ENCODE measurements at places on chromosomes 6 and 20. TPM values are rescaled to one million over a fixed set of nuclear protein-coding genes. Genes with fewer than 3 reads are reported as not detected.
A peak's percentile ranks its signal among the peaks of the same experiment; 100 is the strongest.

CD109 gene
- total RNA-seq, result 46.1 TPM

HLA-DPA1 gene
- 0.69 TPM for total RNA-seq

PPIL6 gene
- 2.2 TPM for total RNA-seq

LRRC73 gene
- total RNA-seq, result 2.9 TPM

C20orf141 gene
- not detected for total RNA-seq

CCDC170 gene
- total RNA-seq, result not detected

GPR63 gene
- 0.95 TPM for total RNA-seq

HMGCLL1 gene
- total RNA-seq, result not detected

ADRM1 gene
- total RNA-seq, result 194 TPM

TDRD6 gene
- not detected for total RNA-seq

DNA sequence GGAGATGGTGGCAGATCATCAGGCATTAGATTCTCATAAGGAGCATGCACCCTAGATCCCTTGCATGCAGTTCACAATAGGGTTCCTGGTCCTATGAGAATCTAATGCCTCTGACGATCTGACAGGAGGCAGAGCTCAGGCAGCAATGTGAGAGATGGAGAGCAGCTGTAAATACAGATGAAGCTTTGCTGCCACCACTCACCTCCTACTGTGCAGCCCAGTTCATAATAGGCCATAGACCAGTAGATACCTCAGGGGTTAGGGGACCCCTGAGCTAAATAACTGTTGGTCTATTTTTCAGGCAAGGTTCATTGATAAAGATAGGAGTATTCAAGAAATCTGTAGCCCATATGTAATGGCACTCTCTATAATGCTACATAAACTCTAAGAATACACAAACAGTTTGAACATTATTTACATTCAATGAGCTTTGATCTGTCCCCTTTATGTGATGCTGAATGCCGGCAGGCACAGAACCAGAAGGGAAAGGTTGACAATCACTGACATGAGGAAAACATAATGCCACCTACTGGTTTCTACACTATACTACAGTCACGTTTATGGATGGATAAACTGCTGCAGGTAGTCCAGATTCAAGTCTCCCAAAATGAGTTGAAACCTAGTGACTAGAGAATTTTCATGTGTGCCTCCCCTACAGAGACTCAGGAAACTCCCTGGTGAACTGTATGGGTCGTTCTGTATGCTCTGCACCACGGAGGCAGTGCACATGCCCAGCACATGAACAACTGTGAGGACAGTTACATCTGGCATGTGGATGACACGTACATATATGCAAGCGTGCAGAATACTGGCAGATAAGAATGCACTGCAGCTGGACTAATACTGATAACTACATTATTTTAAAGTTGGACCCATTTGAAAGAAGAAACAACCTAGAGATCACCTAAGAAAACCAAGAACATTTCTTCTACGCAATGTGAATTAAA is 72.0 kb downstream of the DST start:
- H3K27me3 ChIP-seq, result no peaks in the 10 kb centered on the region
- H3K27ac ChIP-seq, result no peak overlapping the region
- no peak overlapping the region for H3K4me3 ChIP-seq
- peaks cover 33% of the 10 kb centered on the region for H3K36me3 ChIP-seq

DNA sequence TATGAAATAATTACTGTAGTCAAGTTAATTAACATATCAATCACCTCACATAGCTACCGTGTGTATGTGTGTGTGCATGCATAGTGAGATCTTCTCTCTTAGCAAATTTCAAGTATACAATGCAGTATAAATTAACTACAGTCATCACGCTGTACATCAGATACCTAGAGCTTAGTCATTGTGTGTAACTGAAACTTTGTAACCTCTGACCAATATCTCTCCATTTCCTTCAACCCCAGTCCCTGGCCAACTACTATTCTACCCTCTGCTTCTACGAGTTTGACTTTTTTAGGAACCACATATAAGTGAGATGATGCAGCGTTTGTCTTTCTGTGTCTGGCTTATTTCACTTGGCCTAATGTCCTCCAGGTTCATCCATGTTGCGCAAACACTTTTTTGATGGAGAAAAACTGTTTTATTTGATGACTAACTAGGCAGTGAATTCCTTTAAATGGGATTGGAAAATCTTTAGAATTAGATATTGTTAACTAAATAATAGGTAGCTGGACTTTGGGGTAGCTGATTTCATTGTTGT is 459.5 kb downstream of the DHX35 start:
- H3K4me3 ChIP-seq, result no peak overlapping the region
- H3K27me3 ChIP-seq, result no peaks in the 10 kb centered on the region
- H3K36me3 ChIP-seq, result no peaks in the 10 kb centered on the region

DNA sequence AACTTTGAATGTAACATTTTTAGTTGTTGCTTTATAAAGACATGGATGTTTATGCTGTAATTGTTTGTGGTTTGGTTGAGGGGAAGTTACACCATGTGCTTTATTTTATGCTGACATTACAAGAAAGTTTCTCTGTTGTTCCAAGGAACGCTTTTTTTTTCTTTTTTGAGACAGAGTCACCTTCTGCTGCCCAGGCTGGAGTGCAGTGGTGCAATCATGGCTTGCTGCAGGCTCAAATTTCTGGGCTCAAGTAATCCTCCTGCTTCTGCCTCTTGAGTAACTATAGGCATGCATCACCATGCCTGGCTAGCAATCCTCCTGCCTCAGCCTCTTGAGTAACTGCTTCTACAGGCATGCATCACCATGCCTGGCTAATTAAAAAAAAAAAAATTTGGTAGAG is 21.0 kb upstream of the IFNGR1 start:
- no peak overlapping the region for H3K4me3 ChIP-seq
- H3K4me1 ChIP-seq, result no peaks in the 10 kb centered on the region
- H3K36me3 ChIP-seq, result no peaks in the 10 kb centered on the region
- DNase-seq, result no peak
- no peak overlapping the region for H3K27ac ChIP-seq

GRCh38 chr6:33770833-33771145 is 18.1 kb downstream of the LEMD2 start:
- H3K4me1 ChIP-seq, result peaks cover 23% of the 10 kb centered on the region
- H3K27ac ChIP-seq, result peak overlapping the region; percentile 65
- DNase-seq, result no peak
- no peak overlapping the region for H3K4me3 ChIP-seq
- no peaks in the 10 kb centered on the region for H3K27me3 ChIP-seq

DNA sequence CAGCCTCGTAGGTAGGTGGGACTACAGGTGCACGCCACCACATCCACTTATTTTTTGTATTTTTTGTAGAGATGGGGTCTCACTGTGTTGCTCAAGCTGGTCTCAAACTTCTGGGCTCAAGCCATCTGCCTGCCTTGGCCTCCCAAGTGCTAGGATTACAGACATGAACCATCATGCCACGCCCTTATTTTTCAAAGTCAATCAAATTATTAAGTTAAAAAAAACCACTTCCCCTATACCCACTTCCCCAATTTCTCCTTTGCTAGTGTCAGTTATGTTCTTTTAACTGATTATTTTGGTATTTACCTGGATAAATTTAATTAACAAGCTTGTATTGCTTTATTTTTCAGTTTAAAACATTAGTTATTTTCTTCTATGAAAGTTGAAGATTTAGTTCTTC is 49.6 kb downstream of the RIOK1 start:
- no peaks in the 10 kb centered on the region for H3K4me1 ChIP-seq
- H3K36me3 ChIP-seq, result no peaks in the 10 kb centered on the region

GRCh38 chr6:40282986-40283385 is 304.2 kb downstream of the LRFN2 start:
- peaks cover 3% of the 10 kb centered on the region for H3K27me3 ChIP-seq
- H3K4me1 ChIP-seq, result no peaks in the 10 kb centered on the region
- H3K27ac ChIP-seq, result no peak overlapping the region

GRCh38 chr6:6660339-6661045 is 72.0 kb downstream of the LY86 start:
- no peaks in the 10 kb centered on the region for H3K36me3 ChIP-seq
- DNase-seq, result no peak
- no peak overlapping the region for H3K27ac ChIP-seq
- peaks cover 14% of the 10 kb centered on the region for H3K27me3 ChIP-seq

DNA sequence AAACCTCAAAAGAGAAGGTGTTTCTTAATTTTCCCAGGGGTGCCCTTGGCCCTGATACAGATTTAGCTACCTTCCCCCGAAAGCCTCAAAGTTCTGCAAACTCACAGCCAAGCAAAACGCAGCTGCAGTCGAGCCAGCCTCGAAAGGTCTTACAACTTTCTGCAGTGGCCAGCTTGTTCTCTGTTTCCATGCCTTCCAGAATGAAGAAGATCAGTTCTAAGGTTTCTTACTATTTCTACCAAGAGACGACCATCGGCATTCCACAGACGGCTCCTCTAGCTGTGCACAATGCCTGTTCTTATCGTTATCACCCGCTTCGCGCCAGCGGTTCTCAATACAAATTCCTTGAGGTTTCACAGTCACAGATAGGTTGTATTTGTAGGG is 28.5 kb upstream of the CCR6 start:
- H3K36me3 ChIP-seq, result no peaks in the 10 kb centered on the region
- H3K4me1 ChIP-seq, result no peaks in the 10 kb centered on the region
- H3K27me3 ChIP-seq, result no peaks in the 10 kb centered on the region
- H3K27ac ChIP-seq, result no peak overlapping the region
- H3K4me3 ChIP-seq, result no peak overlapping the region

DNA sequence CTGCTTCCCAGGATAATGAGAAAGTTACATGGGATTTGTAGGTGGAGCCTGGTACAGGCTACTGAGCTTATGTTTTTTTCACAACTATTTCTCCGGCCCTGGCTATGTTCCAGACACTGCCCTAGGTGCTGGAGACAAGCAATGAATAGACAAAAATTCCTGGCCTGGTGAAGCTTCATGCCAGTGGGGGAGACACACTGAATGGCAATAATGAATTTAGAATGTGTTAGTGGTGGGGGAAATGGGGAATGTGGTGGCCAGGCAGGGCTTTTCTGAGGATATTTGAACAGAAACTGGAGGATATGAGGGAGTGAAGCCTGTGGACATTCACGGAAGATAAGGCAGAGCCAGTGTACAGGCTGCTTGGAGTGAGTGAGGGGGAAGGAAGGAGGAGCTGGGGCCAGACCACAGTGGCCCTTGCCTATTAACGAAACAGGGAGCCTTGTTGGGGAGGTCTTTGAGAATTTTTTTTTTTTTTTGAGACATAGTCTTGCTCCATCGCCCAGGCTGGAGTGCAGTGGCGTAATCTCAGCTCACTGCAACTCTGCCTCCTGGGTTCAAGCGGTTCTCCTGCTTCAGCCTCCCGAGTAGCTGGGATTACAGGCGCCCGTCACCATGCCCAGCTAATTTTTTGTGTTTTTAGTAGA is 6.6 kb downstream of the FOXS1 start:
- H3K4me3 ChIP-seq, result no peak overlapping the region
- H3K27me3 ChIP-seq, result no peaks in the 10 kb centered on the region
- H3K4me1 ChIP-seq, result peaks cover 94% of the 10 kb centered on the region
- H3K27ac ChIP-seq, result peak overlapping the region; percentile 86
- no peaks in the 10 kb centered on the region for H3K36me3 ChIP-seq

GRCh38 chr6:170443151-170443662 is 109.9 kb downstream of the PSMB1 start:
- H3K4me3 ChIP-seq, result no peak overlapping the region
- peaks cover 2% of the 10 kb centered on the region for H3K4me1 ChIP-seq
- no peaks in the 10 kb centered on the region for H3K36me3 ChIP-seq
- no peak for DNase-seq
- H3K27ac ChIP-seq, result no peak overlapping the region
- H3K27me3 ChIP-seq, result no peaks in the 10 kb centered on the region

- H3K27ac ChIP-seq, result no peak overlapping the region
- H3K36me3 ChIP-seq, result peaks cover 2% of the 10 kb centered on the region
- no peak for DNase-seq
- H3K4me1 ChIP-seq, result peaks cover 6% of the 10 kb centered on the region
Observed at GRCh38 chr6:157139054-157139708, 184.1 kb downstream of the TMEM242 start.

DNA sequence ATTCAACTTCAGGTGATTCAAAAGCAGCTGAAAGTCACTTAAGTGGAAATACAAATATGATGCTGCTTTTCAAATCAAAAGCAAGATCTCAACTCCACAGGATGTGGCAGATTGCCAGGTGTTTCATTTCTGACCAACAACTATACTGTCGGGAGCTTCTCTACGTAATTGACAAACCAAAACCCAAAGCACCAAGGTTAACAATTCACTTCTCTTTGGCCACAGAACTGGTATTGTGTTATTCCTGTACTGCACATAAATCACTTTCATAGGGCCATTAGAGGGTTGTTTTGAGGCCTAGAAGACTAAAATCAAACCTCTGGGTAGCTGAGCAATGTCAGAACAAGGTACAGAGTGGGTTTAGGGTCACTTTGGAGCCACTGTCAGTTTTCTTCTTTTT is 169.7 kb downstream of the HAO1 start:
- H3K27me3 ChIP-seq, result no peaks in the 10 kb centered on the region
- no peak overlapping the region for H3K27ac ChIP-seq
- no peaks in the 10 kb centered on the region for H3K36me3 ChIP-seq
- H3K4me3 ChIP-seq, result no peak overlapping the region
- no peak for DNase-seq
- no peaks in the 10 kb centered on the region for H3K4me1 ChIP-seq

DNA sequence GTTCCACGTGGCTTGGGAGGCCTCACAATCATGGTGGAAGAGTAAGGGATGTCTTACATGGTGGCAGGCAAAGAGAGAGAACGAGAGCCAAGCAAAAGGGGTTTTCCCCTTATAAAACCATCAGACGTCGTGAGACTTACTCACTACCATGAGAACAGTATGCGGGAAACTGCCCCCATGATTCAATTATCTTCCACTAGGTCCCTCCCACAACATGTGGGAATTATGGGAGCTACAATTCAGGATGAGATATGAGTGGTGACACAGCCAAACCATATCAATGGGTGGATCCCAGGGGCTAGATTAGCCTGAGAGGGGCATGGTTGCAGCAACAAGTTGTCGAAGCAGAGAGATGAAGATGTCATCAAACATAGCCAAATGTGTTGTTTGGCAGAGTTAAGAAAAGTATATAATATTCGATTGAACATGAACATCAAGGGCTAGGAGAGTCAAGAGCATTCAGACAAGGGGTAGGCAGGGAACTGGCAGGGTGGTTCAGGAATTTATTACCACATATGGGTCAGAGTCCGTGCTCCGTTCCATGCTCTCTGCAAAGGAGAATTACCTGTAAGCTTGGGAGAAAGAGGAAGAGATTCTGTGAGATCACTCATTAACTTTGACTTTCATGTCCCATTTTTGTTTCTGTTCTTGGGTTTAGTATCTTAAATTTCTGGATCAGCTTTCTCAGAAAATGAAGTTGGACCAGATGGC is 98.8 kb downstream of the CCDC170 start:
- no peak overlapping the region for H3K4me3 ChIP-seq
- no peaks in the 10 kb centered on the region for H3K4me1 ChIP-seq
- H3K36me3 ChIP-seq, result no peaks in the 10 kb centered on the region
- no peak overlapping the region for H3K27ac ChIP-seq
- no peaks in the 10 kb centered on the region for H3K27me3 ChIP-seq
